ENCODE measurements at places on chromosomes 3 and 15.

DNA sequence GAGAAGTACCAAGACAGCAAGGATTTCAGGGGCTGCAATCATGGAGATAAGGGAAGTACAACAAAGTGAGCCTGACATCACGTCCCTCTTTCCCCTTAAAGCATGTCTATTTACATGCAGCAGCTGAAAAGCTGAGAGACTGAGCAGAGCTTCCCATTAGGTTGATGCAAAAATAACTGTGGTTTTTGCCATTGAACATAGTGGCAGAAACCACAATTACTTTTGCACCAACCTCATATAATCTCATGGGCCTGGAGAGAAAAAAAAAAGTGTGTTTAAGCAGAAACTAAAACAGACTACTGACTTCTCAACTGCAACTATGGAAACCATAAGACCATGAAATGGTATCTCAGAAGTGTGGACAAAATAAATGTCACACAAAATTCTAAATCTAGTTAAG, 48.3 kb downstream of the CCDC12 start:
- DNase-seq, result no peak

DNA sequence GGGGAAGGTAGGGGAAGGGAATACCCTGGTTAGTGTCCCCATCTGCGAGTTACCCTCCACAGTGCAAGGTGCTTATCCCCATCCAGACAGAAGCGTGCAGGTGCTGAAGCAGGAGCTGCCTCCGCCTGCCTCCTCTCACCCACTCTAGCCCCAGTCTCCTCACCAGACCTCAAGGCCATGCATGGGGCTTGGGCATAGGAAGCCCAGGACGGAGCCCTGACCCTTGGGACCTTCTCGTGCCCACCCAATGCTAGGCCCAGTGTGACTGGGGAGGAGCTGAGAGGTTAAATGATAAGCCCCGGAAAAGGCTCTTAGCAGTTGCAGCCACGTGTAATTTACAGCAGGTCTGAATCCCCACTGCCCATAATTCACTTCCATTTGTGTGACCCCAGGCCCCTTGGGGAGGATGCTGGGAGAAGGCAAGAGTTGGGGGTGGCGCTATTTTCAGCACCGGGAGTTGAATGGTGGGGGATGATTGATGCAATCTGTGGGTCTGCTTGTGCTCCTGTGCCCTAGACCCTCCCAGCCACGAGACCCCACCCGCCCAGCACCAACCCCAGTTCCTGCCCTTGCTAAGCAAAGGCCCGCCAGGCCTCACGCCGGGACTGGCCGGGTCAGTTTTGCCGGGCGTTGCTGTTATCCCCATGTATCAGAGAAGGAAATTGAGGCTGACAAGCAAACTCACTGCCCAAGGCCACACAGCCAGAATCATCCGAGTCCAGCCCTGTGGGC, 14.5 kb upstream of the PLXND1 start:
- no peak for DNase-seq

DNA sequence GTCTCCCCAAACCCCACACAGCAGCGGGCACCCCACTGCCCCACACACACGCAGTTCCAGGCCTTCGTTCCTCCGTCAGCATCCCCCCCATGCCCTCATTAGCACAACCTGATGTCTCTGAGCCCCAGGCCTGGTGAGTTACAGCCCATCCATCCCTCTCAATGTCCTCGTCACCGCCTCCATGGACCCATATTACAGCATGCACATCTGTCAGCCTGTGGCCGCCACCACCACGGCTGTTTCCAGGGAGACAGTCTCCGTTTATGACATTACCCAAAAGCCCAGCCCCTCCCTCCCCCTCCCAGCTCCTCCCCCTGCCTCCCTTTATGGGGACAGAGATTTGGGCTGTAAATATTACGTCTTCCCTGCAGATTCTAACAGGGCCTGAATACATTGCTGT, 143.1 kb upstream of the LINGO1 start:
- DNase-seq, result no peak

DNA sequence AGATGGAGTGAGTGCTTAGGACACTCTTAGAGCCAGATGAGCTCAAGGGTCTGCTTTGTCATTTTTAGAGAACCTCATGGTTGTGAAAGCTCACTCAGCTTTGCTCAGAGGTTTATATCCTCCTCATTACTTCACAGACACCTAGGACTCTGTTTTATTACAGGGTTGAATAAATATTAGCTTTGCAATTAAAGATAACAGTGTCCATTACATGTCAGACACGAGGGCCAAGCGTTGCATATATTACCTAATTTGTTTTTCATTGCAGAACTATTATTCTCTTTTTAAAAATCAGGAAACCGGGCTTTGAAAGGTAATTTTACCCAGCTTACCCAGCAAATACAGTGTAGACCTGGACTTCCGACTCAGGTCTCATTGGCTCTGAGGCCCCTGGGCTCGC, 16.1 kb downstream of the MAP6D1 start:
- no peak for DNase-seq

DNA sequence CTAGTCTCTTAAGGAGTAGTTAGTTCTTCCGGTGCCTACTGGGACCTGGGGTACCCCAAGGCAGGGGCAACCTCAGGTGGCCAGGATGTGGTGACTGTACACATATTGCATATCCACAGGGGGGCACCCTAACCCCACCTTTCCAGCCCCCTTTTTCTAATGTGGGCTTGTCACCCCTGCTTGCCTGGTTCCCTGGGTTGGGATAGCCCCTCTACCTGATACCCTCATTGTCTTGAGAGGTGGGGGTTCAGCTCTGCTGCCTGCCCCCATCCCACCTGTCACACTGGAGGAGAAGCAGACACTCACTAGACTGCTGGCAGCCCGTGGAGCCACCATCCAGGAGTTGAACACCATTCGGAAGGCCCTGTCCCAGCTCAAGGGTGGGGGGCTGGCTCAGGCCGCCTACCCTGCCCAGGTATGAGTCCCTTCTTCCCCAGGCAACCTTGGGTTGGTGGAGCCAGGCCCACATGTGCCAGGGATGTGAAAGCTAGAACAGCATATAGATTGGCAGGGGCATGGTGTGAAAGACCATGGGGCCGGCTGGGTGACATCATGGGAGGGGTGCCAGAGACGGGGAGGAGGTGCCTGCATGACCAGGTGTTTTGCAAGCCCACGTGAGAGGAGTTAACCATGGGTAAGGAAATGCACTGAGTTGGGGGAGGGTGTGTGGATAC, 4.0 kb downstream of the GLYCTK start:
- DNase-seq, result peak; percentile 58

DNA sequence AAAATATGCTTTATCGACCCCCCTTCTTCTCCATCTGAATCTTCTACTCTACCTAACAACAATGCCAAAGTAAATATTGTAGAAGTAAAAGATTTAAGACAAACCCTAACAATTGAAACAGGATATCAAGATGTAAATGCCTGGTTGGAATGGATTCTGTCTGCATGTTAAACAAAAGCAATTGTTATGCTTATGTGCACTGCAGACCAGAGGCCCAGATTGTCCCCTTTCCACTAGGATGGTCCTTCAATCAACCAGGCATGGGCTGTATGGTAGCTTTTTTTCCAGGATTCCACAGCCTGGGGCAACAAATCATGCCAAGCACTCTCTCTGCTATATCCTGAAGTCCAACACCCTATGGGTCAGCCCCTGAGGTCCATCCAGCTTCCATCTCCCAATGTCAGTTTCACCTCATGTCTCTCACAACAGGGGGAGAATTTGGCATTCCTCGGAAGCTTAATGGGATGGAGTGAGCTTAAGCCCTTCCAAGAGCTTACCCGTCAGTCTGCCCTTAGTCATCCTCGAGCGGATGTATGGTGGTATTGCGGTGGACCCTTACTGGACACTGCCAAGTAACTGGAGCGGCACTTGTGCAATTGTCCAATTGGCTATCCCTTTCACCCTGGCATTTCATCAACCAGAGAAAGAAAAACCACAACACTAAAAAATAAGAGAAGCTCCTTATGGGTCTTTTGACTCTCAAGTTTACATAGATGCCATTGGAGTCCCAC, 36.2 kb downstream of the ZNF589 start:
- no peak for DNase-seq

- DNase-seq, result no peak
Measured at GRCh38 chr15:34791701-34792100, 3.6 kb downstream of the ACTC1 start.

GRCh38 chr3:104763007-104763406, 603.7 kb upstream of the ALCAM start:
- peak; percentile 30 for DNase-seq

DNA sequence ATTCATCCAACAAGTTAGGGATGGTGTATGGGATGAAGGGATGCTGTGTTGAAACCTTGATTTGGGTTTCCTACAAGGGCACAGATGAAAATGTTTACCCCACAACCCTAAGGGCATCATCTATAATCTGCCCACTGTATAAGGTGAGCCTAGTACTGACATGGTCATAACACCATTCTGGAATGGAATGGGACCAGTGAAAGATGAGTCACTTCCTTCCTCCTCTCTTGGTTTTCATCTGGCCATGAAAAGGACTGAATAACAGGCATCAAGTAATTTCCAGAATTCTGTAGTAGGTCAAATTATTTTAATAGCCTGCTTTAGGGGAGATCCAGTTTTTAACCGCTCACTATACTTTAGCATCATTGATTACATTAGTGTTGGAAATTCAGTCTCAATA, 538.6 kb downstream of the NR2F2 start:
- DNase-seq, result no peak

DNA sequence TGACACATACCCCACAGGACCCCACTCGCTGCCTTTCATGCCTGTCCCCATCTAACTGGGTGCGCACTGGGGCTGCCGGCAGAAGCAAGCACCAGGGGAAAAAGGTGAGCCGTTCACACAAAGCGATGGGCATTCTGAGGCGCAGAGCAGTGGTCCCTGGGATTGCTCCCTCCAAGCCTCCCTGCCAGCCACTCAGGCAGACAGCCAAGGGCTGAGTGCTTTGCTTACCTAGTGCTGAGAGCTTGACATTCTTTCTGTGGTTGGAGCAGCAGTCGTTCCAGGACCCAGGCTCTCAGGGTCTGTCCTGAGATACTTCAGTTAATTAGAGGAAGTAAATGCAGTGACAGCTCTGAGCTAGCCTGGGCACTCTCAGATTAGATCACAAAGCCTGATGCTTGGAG, 5.7 kb downstream of the ESYT3 start:
- DNase-seq, result no peak

GRCh38 chr15:99932676-99933402, 199.6 kb upstream of the LYSMD4 start:
- no peak for DNase-seq

DNA sequence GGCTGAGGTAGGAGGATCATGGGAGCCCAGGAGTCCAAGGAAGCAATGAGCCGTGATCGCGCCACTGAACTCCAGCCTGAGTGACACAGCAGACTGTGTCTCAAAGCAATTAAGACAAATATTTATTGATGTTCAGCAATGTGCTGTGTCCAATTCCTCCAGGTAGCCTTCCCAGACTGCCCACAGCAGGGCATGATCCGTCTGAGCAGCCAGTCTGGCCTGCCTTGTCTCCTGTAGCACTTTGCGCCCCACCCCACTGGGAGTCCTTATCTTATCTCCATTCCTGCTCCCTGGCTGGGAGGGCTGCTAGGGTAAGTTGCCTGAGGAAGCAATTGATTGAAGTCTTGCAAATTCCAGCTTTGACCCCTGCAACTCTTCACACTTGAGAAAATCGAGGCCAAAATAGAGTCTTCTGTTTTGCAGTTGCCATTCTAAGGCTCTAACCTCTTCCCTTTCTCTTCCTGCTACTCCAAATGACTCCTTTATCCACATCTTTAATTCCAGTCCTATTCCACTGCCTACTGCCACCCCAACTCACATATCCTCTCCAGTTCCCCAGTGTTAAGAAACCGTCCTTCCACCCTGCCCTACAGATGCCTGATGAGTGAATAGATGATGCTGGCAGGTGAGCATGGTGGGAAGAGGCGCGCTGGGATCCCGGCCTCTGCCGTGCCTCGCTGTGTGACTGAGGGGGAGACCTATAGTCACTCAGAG, 26.9 kb upstream of the LCTL start:
- DNase-seq, result no peak

GRCh38 chr3:149618151-149619123, 39.4 kb downstream of the WWTR1 start:
- no peak for DNase-seq

GRCh38 chr3:46593274-46593862, 19.0 kb upstream of the FAM240A start:
- DNase-seq, result no peak

DNA sequence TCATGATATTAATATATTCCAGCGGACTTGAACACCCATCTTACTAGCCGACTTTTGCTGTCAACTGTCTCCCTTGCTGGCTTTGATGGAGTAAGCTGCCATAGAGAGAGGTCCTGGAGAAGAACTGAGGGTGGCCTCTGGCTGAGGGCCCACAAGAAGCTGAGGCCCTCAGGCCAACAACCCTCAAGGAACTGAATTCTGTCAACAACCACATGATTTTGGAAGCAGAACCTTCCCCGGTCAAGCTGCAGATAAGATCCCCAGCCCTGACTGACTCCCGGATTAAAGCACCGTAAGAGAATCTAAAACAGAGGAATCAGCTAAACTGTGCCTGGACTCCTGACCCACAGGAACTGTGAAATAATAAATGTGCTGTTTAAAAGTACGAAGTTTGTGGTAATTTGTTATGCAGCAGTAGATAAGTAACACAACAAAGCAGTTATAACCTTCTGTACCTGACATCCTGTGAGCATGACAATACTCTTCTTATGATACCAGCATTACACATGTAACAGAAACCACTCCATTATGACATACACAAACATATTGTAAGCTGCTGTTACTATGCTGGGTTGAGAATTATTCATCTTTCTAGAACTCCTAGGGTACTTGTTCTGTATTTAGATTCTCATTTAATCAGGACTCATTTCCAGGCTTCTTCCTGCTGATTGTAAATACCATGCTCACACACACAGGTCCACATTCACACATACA, 66.2 kb downstream of the HES1 start:
- no peak for DNase-seq

- DNase-seq, result no peak
Measured at GRCh38 chr15:65945616-65946015, 76.3 kb downstream of the RAB11A start.

DNA sequence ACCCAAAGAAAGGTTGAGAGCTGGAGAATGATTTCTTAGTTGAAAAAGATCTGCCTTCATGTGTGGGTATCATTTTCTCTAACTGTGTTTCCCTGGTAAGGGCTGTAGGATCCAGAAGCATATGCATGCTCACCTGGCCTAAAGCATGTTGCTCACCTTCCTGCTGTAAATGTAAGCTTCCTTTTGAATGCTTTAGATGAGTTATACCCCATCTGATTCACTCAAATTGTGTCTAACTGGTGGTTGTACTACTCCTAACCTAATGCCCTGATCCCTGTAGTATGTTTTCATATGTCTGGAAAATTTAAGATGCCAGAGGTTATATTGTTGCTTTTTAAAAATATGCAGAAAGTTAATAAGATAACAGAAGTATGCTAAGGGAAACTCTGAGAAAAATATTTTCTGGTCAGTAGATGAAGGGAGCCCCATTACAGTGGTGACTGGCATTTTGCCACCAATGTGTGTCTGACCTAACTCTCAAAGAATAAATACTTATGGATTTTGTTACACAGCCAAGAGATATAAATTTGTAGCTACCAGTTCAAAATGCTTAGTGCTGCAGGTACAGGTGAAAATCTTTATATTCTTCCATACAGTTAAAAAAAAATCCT, 7.7 kb downstream of the FILIP1L start:
- DNase-seq, result no peak

Data from eye (tissue), 1 donor.